ENCODE measurements at places on chromosomes 5 and 9.
A peak's percentile ranks its signal among the peaks of the same experiment; 100 is the strongest.

GRCh38 chr5:35880156-35880555 is 23.5 kb downstream of the IL7R start:
- no peak for DNase-seq

GRCh38 chr5:111063709-111064322 is 7.7 kb upstream of the TSLP start:
- peak; percentile 19 for DNase-seq

GRCh38 chr9:95029288-95029687 is 288.2 kb downstream of the FANCC start:
- DNase-seq: no peak

DNA sequence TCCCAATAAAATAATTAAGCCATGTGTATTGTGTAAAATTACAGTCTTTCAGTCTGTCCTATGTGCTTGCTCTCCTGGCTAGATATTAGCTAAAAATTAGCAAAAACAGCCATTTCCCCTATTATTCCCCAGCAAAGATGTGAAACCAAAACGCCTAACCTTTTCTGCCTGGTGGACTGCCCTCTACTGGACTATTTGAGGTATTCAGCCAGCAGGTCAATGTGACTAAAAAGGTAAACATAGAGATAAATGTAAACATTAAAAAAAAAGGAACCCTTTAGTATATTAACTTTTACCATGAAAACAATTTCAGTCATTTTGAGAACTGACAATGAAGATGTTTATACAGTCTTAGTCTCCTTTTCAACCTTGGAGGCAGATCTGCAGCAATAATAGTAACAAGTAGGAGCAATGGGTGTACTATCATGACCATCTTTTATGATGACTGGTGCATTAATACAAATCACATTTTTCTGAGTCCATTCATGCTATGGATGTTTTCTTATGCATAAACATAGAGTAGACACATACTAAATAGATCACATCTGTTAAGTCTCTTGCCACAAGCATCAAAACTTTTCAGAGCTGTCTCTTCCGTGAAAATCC is 10.1 kb downstream of the ATG12 start:
- peak; percentile 65 for DNase-seq

GRCh38 chr5:138716456-138716924 is 36.7 kb upstream of the CTNNA1 start:
- DNase-seq: peak; percentile 48

GRCh38 chr5:7705736-7706135 is 145.2 kb downstream of the CFAP90 start:
- DNase-seq: no peak

DNA sequence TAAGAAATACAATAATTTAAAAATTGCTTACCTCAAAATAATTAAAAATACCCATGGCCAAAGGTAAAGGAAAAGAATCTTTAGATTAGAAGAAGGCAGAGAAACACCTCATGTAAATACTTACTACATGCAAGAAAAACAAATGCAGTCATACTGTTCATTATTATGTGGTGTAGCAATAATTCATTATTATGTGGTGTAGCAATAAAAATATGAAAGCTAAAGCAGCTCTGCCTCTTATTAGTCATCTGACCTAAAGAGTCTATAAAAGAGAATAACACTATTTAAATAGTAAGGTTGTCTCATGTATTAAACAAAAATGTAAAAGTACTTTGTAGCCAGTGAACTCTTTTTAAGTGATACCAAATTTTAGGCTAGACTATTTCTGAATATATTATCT is 6.6 kb downstream of the DTWD2 start:
- peak; percentile 11 for DNase-seq

DNA sequence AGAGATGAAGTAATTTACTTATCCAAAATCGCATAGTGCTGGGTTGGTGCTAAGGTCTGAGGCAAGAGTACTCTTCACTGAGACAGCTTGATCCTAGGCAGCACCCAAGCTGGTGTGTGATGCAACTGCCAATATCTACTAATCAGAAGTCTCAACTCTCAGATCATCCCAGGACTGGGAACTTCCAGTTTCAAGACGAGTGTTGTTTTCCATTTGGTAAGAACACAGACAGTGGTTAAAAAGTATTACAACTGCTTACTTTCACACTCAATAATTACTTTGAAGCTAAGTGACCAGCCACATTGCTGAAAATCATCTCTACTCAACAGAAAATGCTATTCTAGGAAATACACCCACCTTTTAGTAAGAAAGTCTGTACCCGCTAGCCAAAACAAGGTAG is 45.3 kb downstream of the FBXW11 start:
- peak; percentile 25 for DNase-seq

DNA sequence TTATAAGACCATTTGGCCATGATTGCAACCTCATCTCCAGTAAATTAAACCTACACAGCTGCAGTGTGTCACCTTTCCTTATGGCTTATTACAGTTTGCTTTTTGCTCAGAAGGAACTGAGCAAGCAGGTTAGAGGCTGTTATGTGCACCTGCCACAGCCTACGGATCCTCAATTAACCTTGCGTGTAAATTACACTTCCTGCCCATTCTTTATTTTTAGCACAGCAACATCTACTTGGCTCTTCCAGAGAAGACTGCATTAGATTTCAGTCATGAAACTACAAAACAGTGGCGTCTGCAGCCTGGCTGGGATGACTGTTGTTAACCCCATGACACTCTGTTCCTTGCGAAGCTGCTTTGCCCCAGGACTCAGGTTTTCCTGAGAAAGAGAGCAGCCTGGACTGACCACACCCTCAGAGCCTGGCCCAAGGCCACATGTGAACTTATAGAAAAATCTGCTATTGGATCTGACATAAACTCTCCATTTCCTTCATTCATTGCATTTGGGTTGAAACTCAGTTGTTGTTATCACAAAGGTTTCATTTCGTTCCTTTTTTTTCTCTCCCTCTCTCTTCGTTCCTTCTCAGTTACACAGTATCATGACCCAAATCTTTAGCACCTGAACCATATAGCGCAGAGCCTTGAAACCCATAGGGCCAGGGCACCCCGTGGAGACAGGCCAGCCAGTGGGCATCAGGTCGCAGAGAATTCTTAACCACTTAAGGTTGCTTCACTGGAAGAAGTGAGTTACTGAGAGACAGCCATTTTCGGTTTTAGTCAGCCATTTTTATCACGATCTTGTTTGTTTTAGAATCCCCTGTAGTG is 138.6 kb downstream of the PALM2AKAP2 start:
- no peak for DNase-seq

GRCh38 chr9:121861501-121862180 is 210.2 kb downstream of the DAB2IP start:
- DNase-seq: no peak

DNA sequence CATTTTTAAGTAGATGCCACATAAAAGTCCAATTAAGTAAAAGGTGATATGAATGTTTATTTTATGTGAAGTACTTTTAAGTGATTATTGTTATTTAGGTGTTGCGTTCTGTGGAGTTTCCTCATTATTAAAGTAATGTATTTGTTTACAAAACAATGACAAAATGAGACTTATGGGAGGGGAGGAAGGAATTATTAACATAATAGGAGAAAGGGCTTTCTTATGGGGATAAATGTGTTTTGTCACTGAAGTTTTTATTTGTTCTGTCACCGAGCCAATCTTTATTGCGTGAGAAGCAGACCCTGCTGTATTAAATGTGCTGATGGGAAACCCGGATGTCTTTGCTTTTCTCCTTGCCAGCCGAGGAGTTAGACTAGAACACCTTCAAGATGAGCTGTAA is 44.5 kb downstream of the TRIO start:
- peak; percentile 53 for DNase-seq

GRCh38 chr5:53469946-53470687 is 10.3 kb upstream of the FST start:
- DNase-seq: no peak

GRCh38 chr5:5418764-5419163 is 3.7 kb upstream of the ICE1 start:
- DNase-seq: no peak

GRCh38 chr5:37975531-37975930 is 135.7 kb upstream of the GDNF start:
- no peak for DNase-seq

DNA sequence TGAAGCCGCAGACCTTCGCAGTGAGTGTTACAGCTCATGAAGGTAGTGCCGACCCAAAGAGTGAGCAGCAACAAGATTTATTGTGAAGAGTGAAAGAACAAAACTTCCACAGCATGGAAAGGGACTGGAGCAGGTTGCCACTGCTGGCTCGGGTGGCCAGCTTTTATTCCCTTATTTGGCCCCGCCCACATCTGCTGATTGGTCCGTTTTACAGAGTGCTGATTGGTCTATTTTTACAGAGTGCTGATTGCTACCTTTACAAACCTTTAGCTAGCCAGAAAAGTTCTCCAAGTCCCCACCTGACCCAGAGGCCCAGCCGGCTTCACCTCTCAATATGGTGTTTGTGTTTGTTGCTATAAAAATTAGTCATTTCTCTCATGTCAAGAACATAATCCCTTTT is 49.7 kb downstream of the RECK start:
- no peak for DNase-seq

GRCh38 chr5:151123897-151124751 is 33.5 kb downstream of the ANXA6 start:
- peak; percentile 58 for DNase-seq

DNA sequence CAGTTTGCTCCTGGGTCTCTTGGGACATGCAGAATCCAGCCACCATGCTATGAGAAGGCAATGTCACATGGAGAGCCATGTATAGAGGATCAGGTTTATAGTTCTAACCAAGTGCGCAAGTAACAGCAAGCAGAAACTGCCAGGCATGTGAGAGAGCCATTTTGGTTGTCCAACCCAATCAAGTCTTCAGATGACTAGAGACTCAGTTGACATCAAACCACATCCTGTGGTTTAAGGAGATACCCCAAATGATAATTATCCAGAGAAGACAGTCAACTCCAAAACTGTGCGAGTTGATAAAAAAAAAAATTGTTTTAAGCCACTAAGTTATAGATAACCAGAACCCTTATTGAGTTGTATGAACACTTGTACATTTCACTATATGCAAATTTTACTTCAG is 40.2 kb downstream of the TMEM232 start:
- DNase-seq: no peak

DNA sequence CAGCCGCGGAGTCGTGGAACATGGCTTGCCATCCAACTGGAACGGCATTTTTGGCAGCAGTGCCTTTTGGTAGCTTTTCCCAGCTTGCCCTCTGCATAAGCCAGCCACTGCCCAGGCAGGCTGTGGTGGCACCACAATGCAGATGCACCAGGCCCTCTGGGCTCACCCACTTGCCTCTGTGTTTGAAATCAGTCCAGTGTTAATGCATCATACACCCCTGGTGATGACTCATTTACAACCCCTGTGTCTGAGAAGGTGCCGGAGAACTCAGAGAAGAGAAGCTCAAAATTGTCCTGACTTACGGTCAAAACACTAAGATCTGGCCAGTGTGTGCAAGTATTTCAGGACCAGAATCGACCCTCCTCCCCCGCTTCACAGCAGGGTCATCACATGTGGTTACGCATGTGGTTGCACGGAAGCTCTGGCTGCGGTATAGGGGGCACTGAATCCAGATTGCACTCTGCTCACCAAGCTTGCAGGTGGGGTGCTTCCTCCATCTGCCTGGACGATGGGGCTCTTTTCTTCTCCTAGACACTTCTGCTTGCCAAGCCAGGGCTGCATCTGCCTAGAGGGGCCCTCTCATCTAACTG is 66.5 kb upstream of the SMIM15 start:
- no peak for DNase-seq

- DNase-seq: no peak
These were observed 37.0 kb downstream of the RNF130 start for GRCh38 chr5:180034564-180034963.

DNA sequence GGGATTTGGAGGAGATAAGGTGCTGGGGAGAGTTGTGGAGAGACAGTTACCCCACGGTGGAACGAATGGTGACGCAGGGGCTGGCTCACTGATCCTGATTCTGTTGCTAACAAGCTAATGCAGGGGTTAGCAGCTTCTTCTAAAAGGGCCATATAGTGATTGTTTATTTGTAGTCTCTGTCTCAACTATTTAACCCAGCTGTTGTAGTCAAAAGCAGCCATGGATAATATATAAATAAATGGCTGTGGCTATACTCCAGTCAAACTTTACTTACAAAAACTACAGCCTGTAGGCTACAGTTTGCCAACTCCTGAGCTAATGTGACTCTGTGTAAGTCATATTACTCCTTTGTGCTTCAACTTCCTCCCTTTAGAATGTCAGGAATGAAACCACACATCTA is 21.8 kb downstream of the STOM start:
- DNase-seq: no peak

GRCh38 chr9:93297659-93298497 is 113.9 kb downstream of the WNK2 start:
- DNase-seq: no peak

DNA sequence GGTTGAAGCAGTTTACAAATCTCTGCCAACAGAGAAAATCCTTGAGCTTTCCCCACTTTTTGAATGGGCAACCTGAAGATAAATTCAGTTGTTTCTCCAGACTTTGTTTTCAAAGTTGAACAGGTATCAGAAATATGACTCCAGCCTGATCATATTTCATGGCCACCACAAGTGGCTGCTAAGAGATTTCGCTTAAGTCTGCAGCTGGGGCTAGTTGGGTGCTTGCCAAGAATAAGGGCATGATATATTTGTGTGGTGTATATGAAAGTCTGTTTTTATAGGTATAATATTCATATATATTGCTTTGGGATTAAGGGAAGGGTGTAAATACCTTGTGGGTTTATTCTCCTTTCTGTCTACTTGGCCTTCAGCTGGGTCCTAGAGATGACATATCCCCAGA is 168.4 kb upstream of the GDNF start:
- no peak for DNase-seq

DNA sequence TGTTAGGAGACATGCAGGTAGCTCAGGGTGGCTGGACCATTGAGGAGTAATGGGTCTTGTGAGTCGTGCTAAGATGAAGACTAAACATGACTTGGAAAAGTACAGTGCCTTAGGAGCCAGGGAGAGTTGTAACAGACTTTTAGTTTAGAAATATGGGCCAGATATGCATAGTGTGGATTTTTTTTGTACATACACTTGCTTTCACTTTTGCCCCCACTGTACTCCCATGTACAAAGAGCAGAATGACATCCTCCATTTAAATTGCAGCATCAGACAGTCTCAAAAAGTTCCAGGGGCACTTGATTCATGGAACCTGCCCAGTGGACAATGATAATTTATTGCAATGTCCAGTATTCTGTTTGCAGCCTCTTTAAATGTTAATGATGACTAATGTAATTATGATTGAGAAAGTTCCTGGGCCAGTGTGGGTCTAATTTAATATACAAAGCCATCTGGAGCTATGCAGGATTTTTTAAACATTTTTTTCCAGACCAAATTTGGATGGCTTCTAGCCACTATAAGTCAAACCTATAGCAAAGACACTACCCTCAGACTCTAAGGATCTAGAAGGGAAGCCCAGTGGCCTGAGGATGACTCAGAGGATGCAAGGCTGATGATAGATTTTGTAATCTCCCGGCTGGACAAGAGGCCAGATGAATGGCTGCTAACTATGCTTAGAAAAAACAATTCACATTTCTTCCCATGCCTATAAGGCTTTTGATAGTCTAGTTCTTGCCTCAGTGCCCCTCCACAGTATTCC is 80.1 kb downstream of the TRPC7 start:
- no peak for DNase-seq

GRCh38 chr5:392431-392988 is 50.5 kb upstream of the EXOC3 start:
- DNase-seq: no peak

GRCh38 chr5:65776441-65777141 is 54.6 kb downstream of the NLN start:
- peak; percentile 42 for DNase-seq

- no peak for DNase-seq
These were observed 624.6 kb downstream of the PDE4D start for GRCh38 chr5:59268756-59269415.

Measured in cardiac fibroblast (primary cell).